ENCODE measurements at places on chromosomes 16 and 17.

- peak; percentile 42 for DNase-seq
These were observed 15.6 kb upstream of the BCAR1 start for GRCh38 chr16:75266738-75267630.

- DNase-seq = no peak
These were observed 254.1 kb upstream of the KCNJ16 start for GRCh38 chr17:69820876-69821473.

DNA sequence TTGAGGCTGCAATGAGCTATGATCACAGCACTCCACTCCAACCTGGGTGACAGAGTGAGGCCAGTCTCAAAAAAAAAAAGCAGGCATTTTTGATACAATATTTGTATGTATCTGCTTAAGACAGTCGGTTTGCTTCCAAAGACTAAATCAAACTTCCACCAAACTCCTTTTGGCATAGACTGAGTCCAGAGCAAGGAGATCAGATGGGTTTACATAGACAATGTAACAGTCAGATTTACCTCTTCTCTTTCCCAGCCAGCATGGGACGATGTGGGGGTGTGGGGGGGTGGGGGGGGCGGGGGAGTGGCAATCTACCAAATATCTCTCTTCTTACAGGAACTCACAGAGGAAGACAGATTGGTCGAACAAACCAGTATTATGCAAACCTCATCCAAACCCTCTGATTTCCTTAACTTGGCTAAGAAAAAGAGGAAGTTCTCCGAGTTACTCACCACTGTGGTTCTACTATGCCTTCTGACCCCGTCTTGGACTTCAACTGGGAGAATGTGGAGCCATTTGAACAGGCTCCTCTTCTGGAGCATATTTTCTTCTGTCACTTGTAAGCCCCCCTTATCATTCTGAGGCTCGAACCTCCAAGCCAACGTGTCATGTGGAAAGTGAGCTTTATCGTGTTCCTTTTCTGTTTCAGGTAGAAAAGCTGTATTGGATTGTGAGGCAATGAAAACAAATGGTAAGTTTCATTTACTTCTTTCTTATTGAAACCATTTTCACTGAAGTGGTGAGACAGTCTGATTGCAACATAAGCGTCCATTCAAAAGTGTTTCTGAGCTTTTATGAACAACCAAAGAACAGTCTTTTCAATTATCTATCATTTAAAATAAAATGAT, at the start of gene MILR1:
Gene MILR1, plus strand, starts transcription at position 451 of the 848 bp plus-strand sequence. Its CDS starts 54 bp downstream, at position 505.
- DNase-seq = no peak

GRCh38 chr16:19071811-19072777, 4.7 kb downstream of the COQ7 start:
- DNase-seq = no peak

DNA sequence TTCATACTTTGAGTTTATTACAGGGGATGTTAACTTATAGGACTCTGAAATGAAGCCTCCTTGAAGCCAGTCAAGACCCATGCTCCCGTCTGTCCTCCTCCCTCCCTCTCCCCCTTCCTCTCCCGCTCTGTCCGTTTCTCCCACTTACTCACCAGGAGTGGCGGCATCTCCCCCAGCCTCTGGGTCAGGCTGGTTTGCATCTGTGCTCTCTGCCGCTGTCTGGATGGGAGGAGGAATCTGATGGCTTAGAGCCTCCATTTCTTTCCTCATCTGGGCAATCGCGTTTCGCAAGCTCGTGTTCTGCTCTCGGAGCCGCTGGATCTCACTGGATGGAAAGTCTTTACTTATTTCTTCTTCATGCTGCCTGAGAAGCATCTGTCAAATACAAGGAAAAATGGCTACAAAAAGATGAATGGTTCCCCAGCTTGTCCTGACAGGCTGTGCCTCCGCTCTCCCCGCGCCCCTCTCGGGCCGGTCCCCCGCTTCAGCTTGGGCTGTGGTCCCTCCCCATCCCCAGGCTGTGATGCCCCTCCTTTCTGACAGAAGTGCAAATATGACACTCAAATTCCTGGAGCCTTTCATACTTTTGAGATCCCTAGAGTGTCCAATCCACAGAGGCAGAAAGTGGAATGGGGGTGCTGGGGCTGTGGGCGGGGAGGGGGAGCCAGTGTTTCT, 40.0 kb downstream of the CCDC57 start:
- no peak for DNase-seq

DNA sequence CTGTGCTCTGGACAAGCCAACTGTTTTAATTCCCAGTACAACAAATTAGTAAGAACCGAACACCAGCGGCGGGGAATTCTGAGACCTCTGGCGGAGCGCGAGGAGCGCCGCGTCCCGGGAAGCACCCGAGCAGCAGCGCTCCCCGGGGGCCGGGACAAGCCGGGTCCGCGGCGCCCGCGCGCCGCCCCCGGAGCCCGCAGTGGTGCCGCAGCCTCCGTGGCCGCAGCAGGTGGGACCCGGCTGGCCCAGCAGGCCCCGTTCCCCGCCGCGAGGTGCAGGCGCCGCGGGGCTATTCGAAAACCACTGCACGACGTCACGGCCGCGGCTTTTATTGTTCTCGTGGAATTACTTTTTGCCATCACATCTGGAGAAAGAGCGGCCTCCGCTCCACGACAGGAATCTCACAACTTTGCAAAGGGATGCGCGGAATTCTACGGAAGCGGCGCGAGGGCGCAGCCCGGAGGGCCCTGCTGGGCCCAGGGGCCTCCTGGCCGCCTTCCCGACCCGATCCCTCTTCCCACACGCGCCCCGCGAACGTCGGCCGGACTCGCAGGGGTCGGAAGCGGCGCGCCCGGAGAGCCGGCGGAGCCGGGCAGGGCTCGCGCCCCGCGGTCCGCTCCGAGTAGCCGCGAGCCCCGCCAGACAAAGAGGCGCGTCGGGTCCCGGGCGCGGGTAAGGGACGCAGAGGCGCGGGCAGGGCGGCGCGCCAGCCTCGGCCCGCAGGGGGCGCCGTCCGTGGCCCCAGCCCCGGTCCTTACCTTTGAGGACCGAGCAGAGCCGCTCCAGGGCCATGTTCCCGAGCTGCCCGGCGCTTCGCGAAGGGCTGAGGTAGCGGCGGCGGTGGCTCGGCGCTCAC, 696 bp downstream of the NETO2 start:
- peak; percentile 86 for DNase-seq

GRCh38 chr17:39716073-39716818, 14.1 kb downstream of the MIEN1 start:
- no peak for DNase-seq

DNA sequence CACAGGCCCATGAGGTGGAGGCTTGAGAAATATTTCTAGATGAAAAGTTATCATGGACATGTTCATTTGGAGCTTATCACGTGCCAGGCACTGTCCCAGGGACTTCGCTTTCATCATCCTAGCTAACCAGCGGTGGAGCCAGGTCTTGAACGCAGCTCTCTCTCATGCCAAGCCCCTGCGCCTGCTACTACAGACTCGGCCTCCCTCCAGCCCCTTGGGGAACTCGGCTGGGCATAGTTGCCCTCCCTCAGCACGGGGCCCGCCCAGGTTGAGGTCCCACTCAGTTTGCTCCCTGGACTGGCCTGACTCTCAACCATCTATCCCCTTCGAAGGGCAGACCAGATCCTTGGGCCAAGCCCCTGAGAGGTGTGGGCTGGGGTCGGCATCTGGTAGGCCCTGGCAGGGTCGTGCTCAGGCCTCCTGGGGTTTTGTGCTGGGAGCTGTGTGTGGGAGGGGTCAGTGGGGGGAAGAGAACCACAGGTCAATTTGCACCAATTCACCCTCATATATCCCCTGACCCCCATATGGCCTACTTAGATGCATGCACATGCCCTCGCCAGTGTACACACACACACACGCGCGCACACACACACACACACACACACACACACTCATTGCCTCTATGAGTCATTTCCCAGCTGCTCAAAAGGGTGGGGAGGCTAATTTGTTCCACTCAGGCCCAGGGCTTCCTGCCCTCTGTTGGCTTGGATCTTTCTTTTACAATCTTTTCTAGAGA, 12.1 kb upstream of the SCN4A start:
- no peak for DNase-seq

DNA sequence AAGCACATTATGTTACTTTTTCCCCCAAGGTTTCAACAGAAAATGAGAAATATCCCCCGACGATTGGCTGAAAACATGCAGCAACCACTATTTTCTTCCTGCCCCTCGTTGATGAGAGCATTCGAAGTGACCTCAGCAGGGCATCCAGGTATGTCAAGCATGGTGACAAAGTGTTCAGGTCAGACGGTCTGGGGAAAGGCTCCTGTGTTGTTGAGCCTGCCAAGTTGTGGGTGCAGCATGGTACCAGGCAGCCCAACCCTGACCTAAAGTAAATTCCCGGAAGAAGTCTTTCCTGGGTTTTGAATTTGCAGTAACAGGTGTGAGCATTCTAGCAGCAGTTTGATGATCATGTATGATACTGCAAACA, 51.7 kb upstream of the SEC14L1 start:
- DNase-seq = no peak

GRCh38 chr16:90000733-90001427, 18.4 kb downstream of the DBNDD1 start:
- no peak for DNase-seq

GRCh38 chr17:9755083-9755482, 36.3 kb downstream of the DHRS7C start:
- no peak for DNase-seq

DNA sequence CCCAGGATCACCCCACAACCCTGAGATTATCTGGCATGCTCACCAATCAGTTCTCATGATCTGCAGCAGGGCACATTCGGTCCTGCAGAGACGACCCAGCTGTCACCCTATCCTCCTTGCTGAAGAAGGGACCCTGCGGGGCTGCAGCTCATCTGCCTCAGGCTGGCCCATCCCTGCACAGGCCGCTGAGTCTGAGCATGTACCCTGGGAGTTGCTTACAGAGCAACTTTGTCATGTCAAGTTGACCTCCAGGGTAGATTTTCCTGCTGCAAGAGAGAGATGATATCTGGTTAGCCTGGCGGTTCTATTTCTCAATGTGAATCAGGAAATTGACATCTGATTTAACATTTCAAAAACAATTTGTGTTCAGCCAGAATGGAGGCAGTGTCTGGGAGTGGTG, 36.0 kb upstream of the ADCY9 start:
- no peak for DNase-seq

GRCh38 chr17:43126911-43127290, 1.7 kb upstream of the BRCA1 start:
- no peak for DNase-seq

- peak; percentile 67 for DNase-seq
These were observed 20.9 kb upstream of the CLEC18A start for GRCh38 chr16:69930117-69930776.

DNA sequence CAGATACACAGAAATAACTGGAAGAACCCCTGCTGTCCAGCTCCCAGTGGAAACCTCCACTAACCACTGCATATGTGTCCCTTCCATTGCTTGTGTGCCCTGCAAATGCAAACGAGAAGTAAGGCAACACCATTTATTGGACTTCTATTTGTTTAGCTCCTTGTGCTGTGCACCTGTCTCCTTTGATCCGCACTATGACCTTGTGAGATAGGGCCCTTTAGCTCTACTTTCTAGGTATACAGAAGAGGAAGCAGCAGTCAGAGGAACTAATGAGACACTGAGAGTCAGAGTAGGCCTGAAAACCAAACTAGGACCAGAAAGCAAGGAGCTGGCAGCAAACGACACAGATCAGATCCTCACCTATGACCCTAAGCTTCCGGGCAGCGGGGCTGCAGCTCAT, 22.4 kb downstream of the SOX9 start:
- DNase-seq = no peak

GRCh38 chr16:59113004-59113670, 379.0 kb upstream of the GOT2 start:
- DNase-seq = no peak

- DNase-seq = no peak
These were observed 996 bp downstream of the MLKL start for GRCh38 chr16:74699666-74700065.

GRCh38 chr17:36188891-36189306, 7.7 kb downstream of the CCL3L1 start:
- DNase-seq = no peak

- DNase-seq = no peak
These were observed 27.3 kb downstream of the STAT5A start for GRCh38 chr17:42315402-42316156.

DNA sequence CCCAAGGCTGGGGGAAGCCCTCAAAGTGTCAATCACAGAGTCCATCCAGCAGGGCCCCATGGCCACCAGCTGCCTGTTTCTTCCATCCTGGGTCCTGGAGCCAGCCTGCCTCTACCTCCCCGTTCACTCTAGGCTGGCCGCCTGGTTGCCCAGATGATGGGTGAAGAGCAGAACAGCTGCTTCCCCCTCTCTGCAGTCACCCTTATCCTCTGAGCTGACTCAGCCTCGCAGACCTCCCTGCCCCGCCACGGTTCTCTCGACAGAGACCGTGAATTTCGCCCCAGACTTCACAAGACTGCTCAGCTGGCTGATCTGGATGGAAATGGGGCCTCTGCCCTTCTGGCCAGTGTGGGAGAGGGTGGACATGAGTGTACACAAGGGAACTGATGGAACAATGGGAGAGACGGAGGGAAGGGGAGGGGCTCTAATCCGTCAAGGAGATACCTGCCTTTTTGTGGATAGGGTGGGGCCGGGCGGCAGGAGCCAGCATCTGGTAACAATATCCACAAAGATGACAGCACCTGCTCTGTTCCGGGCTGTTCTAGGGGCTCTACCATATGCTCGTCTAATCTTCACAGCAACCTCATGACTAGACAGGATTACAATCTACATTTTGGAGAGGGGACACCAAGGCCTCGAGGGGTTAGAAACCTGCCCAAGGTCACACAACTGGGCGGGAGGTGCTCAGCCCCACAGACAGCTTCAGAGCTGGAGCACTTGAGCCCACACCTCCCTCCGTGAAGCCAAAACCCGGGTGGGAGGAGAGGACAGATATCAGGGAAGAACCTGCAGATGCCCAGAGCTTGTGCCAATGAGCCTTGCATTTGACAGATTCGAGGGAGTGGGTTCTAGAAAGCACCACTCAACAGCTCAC, 136.0 kb downstream of the SDK2 start:
- DNase-seq = peak; percentile 57

DNA sequence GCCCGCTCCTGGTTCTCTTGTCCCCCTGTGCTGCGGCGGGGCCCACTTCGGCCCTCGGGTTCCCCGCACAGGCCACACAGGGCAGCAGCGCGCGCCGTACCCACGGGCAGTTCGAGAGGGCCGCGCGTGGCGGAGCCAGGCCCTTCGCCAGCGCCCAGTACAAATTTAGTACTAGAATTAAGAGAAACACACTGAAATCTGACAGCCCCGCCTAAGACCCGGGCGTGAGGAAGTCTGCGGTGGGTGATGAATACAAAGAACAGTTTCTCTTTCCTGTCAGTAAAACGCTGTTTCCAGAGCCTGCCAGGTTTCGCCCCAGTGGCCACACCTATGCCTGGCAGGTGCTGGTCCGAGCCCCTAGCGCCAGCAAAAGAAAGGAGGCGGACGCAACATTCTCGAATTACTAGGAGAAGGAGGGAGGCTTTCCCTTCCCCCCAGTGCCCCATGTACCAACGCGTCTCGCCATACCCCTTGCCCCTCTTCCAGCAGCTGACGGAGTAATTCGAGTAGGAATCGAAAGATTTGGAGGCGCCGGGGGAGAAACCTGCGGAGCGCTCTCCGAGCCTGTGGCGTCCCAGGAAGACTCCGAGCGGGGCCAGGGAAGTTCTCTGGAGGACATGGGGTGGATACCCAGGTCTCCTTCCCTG, 591 bp upstream of the SLFN5 start:
- peak; percentile 92 for DNase-seq

GRCh38 chr16:275786-276232, at the start of gene RGS11:
Gene RGS11 (minus strand): TSS chr16:275944. CDS start chr16:275911, 33 bp downstream.
- no peak for DNase-seq

All from kidney (tissue), 22 donors.